Sciatic nerve (tissue), 2 donors: ENCODE measurements at places on chromosomes 13 and 19.

DNA sequence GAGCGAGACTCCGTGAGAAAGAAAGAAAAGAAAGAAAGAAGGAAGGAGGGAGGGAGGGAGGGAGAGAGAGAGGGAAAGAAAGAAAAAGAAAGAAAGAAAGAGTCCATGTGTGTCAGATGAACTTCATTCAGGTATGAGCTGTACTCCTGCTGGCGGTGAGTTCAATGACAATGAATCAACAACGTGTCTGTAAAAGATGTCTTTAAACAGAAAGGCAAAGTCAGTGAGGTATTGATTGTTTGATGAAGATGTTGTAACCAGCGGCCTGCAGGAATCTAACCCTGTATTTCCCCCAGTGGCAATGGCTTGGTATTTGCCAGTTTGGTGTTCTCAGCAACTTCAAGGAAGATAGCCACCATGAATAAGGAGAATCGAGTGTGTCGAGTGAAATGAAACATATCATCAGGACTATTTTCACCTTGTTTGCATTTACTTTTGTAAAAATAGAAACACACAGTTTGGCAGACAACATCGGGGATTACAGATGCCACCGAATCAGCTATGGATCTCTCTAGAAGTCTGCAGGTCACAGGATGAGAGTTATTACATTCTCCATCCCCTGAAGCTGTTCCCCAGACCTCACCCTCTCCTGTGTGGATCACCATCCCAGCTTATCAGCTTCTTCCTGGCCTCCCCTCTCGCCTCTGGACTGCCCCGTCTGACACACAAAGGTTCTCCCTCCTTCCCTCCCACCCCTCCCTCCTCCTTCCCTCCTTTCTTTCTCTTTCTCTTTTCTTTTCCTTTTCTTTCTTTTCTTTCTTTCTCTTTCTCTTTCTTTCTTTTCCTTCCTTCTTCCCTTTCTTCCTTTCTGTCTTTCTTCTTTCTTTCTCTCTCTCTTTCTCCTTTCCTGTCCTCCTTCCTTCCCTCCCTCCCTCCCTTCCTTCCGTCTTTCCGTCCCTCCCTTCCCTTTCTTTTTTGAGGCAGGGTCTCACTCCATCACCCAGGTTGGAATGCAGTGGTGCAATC lies 8.2 kb upstream of the SBK3 start:
- no peak for DNase-seq

GRCh38 chr19:48798937-48799336 lies 11.9 kb downstream of the BCAT2 start:
- DNase-seq = no peak

DNA sequence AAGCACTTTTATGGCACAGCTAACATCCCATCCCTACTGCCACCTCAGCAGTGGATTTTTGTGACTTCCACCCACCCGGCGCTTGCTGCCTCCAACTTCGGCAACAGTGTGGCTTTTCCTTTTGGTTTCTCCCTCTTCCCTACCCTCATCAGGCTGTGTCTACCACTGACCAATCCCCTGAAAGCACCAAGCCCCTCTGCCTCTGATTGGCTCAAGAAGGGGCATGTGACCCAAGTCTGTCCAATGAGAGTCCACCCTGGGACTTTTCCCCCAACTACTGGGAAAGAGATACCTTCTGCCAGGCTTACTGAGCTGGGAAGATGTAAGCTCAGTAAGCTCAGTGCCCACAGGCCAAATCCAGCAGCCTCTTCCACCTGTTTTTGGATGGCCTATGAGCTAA lies 5.8 kb downstream of the SMIM7 start:
- no peak for DNase-seq

DNA sequence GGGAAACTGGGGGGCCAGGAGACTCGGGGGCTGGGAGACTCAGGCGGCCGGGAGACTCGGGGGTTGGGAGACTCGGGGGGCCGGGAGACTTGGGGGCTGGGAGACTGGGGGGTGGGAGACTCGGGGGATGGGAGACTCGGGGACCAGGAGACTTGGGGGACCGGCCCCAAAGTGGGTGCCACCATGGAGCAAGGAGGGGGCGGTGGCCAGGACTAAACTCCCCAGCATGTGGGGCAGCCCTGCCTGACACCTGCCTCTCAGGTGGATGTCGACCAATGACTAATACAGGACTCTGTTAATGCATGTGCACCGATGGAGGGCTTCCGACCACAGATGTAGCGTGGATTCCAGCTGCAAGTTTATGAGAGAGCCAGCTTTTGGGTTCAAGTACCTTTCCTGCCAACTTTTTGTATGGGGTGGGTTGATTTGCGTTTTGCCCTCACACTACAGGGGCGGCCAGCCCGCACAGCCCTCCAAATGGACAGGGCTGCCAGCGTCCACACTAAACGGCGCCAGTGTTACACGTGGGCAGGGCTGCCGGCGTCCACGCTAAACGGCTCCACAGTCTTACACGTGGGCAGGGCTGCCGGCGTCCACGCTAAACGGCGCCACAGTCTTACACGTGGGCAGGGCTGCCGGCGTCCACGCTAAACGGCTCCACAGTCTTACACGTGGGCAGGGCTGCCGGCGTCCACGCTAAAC lies 62.2 kb downstream of the RASA3 start:
- DNase-seq = peak; percentile 59

DNA sequence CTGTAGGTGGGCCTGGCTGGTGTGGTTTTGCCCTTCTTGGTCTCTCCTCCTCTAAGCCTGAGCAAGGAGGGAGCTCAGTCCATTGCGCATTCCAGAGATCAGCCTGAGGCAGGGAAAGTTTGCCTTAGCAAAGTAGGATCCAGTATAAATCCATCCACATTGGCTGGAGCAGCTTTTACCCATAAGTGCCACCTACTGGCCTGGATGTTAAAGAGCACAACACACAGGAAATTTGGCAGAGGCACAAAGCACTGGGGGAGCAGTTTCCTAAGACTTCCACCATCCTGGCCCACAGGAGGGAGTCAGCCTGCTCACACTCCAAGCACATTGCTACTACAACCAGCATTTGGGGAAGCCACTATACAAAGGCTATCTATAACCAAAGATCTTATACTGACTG lies 1124.2 kb downstream of the SLITRK1 start:
- DNase-seq = no peak

- peak; percentile 71 for DNase-seq
Measured at GRCh38 chr19:54137699-54138488, at the start of gene CNOT3. CNOT3 (plus strand) TSS chr19:54137762; CDS start chr19:54142979, 5,217 bp downstream.

DNA sequence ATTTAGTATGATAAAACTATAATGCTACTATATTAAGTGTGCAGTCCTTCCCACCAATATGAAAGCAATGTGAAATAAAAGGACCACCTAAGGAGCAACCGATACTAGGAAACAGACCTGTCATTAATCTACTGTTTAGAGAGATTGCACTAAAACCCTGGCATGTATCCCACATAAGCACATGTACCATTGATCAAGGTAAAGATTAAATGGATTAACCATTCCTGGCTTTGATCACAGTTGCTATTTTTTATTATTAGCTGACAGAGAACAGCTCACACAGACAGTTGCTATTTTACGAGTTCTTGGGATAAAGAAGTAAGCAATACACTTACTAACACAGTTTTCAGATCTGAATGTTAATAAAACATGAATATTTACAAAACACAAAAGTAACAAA lies 57.7 kb upstream of the ZDHHC20 start:
- no peak for DNase-seq

DNA sequence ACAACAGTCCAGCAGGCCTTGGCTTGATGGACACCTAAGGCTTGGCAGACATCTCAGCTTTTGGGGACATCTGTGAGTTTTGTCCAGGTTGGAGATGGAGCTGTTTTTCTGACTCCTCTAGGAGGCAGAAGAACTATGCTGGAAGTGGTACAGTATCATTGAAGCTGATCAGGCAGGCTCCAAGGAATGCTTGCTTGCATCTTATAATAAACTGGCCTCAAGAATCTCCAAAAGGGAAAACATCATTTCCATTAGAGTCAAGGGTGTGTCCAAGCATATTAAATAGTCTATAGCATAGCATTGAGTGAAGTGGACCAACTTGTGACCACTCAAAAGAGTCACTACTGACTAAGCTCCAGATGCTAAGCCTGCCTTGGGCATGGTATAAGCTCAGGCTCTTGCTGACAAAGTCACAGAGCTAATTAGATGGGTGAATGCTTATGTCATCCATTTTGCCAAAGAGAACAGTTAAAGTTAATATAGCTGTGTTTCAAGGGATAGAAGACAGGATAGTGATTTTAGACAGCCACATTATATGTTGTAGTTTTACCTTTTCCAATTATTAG lies 216.0 kb downstream of the DNAJC15 start:
- DNase-seq = no peak

- DNase-seq = no peak
Measured at GRCh38 chr13:100039740-100040139, 49.2 kb upstream of the PCCA start.

DNA sequence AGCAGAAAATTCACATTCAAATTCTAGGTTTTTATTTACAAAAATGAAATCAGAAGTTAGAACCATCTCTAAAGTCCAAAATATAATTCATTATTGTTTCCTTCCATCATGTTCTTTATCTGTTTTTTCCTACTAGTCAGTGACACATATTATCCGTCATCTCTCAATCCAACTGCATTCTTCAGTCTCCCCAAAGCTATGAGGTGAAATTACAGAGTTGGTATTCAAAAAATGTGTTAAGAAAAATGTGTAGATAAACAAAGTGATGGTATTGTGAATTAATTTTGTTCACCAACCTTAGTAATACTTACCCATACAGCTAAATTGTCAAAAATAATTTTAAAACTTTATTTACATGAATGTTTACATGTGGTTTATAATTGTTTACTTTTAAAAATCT lies 448.7 kb upstream of the MIR17HG start:
- DNase-seq = no peak

DNA sequence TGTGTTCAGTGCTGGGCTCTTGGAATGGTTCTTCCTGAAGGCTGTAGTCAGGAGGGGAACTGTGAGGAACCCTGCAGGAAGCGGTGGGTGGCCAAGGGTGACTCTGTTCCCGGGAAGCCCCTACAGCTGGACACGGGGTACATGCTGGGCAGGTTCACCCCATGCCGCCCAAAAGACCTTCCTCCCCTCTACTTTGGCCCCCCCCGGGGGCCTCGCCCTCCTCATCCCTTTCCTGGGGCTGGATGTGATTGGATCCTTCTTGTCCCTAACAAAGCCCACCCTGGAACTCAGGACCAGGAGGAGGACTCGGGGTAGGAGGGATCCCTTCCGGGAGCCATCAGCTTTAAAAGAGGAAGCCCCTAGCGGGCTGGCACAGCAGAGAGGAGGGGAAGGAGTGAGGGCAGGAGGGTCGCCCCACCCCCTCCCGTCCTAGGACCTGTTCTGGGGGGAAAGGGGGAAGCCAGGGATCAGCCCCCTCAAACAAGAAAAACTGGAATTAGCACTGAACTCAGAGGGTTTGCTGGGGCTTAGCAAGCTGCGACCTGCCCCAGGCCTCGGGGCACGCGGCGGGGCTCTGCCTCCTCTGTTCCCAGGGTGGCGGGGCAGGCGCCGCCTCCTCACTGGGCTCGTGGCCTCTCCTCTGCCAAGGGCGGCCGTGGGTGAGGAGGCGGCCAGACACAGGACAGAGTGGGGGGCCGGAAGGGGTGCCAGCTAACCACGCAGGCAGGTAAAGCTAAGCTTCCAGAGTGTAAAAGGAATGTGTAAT lies 4.0 kb downstream of the CEBPA start:
- no peak for DNase-seq

GRCh38 chr13:22451327-22451741 lies 729.4 kb upstream of the SGCG start:
- DNase-seq = no peak

DNA sequence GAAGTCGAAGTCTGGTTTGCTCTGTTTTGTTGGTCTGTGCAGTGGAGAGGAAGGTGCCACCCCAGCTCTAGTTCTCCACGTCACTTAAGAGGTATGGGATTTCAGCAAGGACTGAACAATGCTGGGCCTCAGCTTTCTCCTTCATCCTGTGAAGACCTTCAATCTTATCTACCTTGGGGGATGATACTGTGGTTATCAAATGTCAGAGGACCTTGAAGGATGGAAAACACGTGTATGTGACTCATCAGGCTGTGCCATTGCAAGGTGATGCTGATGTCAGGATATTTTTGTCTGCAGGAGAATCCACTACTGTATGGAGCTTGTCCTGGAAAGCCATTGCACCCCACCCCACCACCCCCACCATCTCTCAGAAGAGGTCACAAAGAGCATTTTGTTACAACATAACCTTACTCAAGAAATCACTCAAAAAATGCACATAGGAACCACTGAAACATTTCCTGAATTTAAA lies 81.4 kb upstream of the UQCRFS1 start:
- no peak for DNase-seq
